SK-MEL-5 (cell line): ENCODE measurements at places on chromosomes 6 and 20. TPM values are rescaled to one million over a fixed set of nuclear protein-coding genes. Genes with fewer than 3 reads are reported as not detected.

DNA sequence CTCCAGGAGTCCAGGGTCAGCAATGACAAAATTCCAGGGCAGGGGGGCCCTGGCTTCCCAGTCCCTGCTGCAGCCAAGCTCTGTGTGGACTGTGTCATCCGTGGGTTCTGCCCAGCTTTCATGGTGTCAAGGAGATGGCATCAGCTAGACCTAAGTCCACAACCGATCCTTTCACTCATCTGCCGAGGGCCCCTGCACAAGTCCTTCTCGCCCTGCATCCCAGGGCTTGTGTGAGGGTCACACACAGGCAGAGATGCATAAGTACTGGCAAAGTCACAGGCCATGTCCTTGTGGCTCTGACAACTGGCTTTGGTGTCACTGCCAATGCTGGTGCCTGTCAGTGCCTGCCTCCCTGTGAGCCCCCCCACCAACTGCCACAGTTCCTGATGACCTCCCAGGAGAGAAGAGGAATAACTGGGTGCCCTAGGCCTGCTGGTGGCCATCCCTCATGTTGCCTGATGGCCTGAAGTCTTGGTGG lies 181.4 kb upstream of the CST7 start:
- no peak for DNase-seq

Gene OPRL1
- 2.1 and 3.2 TPM in 2 replicates for total RNA-seq

- DNase-seq: no peak
These were observed 6.1 kb upstream of the ZMYND8 start for GRCh38 chr20:47362361-47363219.

GRCh38 chr20:58021481-58021880 lies 207.0 kb downstream of the ANKRD60 start:
- peak; percentile 26 for DNase-seq

DNA sequence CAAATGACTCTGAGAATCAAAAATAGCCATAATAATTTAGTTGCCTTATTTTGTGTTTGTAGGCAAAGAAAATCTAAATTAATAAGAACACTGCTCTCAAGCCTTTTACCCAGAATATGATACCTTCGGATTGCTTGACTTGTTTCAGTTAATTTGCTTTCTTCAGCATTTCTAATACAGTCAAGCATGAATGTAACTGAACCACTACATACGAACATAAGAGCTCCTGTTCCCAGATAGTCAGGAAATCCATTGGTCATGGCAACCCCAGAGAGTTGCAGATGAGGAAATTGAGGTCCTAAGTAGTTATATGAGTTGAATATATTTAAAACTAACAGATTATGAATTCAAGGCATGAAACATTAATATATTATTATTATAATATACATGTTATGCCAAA lies 2.9 kb downstream of the FRK start:
- no peak for DNase-seq

DNA sequence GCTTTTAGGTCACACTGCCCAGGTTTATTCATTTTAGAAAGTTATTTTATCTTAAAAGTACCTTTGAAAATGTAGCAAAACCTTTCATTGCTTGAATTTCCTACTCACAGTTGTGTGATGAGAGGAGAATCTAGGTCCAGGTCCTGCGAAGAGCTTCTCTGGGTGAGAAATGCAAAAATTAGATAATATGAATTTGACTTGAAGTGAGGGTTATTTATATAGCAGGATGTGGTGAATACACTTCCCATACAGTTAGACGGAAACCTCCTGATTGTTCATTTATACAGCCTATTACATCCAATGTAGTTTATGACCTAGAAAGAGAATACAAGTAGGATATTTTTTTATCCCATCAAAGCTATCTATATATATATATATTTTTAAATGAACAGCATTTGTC lies 30.5 kb downstream of the CDKAL1 start:
- DNase-seq: peak; percentile 70

GRCh38 chr6:11324453-11325015 lies 92.1 kb upstream of the NEDD9 start:
- no peak for DNase-seq

GRCh38 chr20:2086980-2087377 lies 14.6 kb upstream of the STK35 start:
- DNase-seq: no peak
